ENCODE measurements at places on chromosomes 1 and 21. TPM values are rescaled to one million over a fixed set of nuclear protein-coding genes. Genes with fewer than 3 reads are reported as not detected.

DNA sequence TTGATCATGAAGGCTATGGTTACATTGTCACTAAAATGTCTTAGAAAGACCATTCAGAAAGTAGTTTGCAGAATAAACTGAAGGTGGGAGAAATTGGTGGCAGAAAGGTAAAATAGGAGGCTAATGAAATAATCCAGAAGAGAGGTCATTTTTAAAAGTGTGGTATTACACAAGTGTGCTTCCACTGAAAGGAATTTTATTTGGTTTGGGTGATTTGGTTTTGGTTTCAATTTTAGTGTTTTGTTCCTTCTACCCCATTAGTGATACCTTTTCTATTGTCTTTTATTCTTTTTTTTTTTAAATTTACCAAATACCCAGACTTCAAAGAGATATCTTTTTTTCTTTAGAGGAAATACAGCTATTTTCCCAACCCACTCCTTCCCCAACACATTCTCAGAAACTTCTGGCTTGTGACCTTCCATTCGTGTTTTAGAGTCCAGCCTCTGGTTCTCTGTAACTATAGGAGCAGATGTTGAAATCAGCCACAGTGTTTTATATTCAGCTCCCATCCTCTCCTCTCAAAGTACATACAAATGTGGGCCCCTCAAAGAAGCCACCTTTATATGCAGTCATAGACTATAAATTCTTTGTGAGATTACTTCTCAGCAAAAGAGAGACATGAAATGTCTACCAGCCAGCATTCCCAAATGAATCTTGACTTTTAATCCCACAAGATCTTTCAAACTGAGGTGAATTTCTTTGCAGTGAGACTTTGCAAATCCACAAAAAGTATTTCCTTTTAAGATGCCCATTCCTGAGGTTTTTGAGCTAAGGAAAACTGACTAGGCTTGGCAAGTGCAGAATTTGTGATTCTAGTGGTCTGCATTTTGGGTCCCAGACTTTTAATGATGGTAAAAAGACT is 42.0 kb upstream of the PALMD start:
- no peak for DNase-seq

DNA sequence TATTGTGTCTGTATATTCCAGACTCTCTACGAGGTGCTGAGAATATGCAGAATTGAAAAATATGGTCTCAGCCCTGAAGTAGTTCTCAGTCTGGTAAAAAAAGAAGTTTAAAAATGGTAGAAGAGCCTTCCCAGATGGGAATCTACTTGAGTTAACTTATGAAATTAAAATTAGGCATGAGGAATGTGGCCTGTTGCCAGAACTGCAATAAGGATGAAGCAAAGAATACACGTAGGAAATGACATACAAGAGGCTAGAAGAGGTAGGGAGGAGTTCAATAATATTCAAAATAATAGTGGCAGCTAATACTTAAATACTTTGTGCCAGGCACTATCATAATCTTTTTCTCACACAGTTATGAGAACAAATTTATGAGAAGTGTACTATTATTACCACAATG is 6.3 kb downstream of the ASPM start:
- DNase-seq = no peak

Gene NGF
- 3.0 TPM for total RNA-seq

DNA sequence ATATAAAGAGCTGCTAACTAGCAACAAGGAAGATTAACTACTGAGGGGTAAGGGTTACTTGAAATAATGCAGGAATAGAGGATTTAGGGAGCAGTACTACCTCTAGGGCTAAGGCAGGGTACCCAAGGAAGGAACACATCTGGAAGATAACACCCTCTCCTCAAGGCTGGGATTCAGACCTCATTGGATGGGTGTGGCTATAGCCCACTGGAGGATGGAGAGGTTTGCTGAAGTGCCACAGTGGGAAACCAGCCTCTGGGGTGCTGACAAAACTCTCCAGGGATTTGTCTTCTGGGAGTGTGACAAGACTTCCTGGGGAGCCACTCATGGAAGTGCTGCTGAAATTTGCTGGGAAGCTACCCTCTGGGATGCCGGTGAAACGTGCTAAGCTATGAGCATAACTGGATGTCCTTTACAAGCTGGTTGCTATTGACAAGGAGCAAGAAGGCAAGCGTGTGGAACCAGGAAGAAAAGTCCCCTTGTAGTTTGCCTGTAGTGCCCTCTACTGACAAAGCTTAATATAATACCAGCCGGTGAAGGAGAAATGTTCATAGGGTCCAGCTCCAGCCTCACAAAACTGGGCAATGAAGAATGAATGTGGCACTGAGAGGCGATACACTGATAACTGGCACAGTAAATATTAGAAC is 122.8 kb upstream of the USP24 start:
- DNase-seq = no peak

DNA sequence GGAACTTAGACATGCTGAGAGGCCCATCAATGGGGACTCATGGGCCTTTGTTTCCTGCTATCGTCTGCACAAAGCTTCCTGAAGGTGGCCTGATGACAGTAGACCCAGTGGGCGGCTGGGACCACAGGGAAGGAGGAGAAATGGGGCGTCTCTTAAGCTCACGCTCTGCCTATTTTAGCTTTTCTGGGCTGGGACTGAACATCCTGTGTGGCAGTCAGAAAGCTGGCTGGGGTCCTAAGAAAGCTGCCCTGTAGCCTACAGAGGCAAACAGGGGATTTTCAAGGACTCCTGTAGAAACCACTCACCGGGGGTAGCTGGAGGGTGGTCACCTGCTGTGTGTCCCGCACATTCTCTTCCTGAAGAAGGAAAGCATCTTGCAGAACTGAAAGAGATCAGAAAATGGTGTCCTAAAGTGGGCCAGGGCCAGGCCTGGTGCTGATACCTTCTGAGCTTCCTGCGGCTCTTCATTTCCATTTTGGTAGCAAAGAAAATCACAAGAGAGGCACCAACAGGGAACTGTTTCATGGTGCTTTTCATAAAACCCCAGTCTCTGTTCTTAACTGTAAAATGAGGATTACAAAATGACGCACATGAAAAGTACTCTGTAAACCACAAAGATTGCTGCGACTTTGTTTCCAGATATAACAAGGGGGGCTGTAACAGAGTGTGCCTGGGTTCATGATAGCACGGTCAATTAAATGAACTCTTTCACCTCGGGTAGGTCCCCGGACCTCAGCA is 8.6 kb downstream of the ZNF496 start:
- DNase-seq = no peak

DNA sequence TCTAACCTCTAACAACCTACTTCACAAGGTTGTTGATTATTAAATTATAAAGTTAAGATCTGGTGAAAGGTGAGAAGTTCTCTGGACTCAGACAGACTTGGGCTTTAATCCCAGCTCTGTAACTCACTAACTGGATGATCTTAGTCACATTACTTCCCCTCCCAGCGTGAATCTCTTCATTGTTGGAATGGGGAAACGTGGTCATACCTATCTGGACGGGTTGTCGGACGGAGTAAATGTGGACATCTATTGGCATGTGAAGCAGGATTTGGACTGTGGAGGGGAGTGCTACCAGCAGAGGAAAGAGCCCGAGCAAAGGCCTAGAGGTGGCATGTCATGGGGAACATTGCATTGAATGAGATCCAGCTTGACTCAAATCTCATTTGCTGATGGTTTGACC is 45.1 kb upstream of the RPL11 start:
- no peak for DNase-seq

DNA sequence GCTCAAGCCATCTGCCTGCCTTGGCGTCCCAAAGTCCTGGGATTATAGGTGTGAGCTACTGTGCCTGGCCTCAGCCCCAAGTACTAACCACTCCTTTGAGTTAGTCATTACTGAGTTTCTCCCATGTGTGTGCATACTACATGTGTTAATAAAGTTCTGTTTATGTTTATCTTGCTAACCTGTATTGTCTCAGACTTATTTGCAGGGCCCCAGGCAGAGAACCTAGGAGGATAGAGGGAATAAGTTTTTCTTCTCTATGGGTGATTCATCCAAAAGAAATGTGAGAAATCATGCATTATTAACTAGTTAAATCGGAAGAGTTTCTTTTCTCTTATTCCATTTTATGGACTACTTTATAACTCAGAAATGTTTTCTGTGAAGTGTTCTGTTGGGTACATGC is 203.9 kb upstream of the CACYBP start:
- DNase-seq = no peak

DNA sequence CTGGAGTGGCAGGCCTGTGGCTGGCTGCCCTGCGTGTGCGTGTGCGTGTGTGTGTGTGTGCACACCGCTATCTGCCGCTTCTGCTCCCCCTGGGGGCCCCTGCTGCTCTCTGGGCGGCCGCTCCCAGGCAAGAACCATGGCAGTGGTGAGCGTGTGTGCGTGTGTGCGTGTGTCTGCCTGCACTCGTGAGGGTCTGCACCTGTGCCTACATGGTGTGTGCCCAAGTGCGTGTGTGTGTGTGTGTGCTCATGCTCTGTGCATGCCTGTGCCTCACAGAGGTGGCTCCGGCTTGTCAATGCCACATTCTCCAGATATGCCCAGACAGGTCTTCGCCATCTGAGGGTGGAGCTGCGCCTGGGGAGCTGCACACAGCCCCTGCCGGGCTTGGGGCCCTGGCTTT is 18.7 kb upstream of the PEX10 start:
- peak; percentile 58 for DNase-seq

DNA sequence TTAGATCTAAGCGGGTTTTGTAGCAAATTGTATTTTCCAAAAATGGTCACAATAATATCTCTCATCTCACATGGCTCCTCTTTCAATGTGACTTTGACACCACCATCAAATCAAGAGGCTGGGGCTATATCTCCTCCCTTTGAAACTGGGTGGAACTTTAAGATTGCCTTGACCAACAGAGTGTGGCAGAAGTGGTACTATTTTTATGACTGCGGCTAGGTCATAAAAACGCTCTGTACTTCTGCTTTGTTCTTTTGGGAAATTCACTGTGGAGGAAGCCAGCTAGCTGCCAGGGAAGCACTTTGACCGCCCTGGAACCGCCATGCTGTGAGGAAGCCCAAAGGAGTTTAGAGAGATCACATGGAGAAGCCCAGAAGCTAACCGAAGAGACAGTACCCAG is 50.7 kb upstream of the ACOT11 start:
- DNase-seq = no peak

Gene IFNLR1
- total RNA-seq = 13.5 TPM

DNA sequence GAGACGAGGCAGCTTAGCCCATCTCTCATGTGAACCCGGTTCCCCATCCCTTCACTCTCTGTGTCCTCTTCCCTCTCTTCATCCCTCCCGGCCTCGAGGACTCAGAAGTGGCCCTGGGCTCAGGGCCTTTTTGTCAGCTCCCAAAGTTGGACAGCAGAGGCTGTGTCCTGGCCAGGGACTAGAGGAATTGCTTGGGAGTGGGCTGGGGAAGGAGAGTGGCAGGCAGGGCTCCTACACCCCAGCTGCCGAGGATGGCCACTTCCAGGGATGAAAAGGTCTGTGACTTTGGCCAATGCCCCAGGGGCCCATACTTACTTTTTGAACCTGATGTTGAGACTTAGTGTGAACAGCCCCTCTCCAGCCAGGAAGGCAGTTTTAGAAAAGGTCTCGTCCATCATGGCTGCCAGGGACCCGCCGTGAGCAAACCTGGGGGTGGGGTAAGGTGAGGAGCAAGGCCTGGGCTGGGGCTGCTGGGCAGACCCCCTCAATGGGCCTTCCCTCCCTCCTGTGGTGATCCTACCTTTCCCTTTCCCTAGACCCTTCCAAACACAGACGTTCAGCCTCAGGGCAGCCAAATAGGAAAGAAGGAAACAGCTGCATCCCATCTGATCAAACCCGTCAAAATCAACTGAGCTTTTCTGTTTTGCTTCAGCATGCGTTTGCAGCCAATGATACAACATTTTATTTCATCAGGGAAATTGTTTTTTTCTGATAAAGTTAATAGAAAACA is 5.5 kb downstream of the THEM5 start:
- no peak for DNase-seq

- DNase-seq = no peak
Measured at GRCh38 chr21:44505673-44506278, 34.2 kb downstream of the KRTAP10-1 start.

- no peak for DNase-seq
Measured at GRCh38 chr1:54643736-54644135, 2.1 kb downstream of the MROH7 start.

GRCh38 chr21:36980280-36981048 is 14.0 kb upstream of the HLCS start:
- DNase-seq = peak; percentile 63

DNA sequence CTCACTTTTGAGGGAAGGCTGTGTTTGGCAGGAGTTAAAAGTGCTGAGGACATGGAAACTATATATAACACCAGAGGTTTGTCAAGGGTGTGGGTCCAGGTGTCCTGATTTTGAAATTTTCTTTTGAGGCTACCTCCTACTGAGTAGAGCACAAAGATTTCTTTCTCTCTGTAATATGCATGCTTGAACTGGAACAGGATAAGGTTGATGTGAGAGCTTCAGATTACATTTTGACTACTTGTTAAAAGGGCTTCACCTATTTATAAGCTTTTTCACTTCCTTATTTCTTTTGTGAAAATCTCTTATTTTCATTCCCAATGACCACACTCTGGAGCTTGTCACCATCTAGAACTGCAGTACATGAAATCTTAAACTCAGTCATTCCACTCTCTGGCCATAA is 59.8 kb upstream of the PLA2G4A start:
- no peak for DNase-seq
